Common myeloid progenitor, CD34-positive (primary cell): ENCODE measurements at places on chromosomes 4 and X.

DNA sequence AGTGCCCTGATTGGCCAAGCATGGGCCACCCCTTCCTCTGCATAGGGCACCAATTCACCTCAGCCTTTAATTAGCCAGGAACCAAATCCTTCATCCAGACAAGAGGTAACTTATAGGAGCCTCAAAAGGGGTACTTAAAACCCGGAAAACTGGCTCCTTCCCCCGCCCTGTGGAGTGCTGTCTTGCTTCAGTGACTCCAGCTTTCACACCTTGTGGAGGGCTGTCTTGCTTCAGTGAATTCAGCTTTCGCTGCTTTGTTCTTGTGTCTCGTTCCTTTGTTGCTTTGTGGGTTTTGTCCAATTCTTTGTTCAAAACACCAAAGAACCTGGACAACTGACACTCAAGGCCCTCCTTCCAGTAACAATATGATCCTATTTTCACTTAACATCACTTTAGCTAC lies 82.2 kb upstream of the FRG1 start:
- DNase-seq = no peak

GRCh38 chrX:13968198-13968597 lies 61.5 kb downstream of the GEMIN8 start:
- DNase-seq = no peak

GRCh38 chrX:104435249-104435648 lies 130.8 kb upstream of the IL1RAPL2 start:
- no peak for DNase-seq

GRCh38 chr4:153909672-153910071 lies 120.8 kb upstream of the SFRP2 start:
- DNase-seq = no peak

GRCh38 chr4:170259631-170260153 lies 169.9 kb upstream of the AADAT start:
- peak; percentile 90 for DNase-seq

DNA sequence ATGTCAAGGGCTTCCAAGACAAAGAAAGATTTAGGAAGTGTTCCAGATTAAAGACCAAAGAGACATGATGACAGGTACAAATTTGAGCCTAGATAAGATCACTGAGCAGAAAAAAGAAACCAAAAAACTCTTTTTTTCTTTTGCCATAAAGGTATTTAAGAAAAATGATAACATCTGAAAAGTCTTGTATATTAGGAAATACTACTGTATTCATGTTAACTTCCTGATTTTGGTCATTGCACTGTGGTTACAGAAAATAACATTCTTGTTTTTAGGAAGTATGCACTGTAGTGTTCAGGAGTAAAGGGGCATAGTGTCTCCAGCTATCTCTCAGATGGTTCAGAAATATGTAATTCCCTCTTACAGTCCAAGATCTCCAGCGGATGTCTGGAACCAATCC lies 37.1 kb downstream of the RWDD4 start:
- DNase-seq = peak; percentile 38

GRCh38 chrX:114619874-114620273 lies 36.0 kb downstream of the HTR2C start:
- DNase-seq = peak; percentile 29

- peak; percentile 50 for DNase-seq
Observed at GRCh38 chrX:74613370-74614092, 893 bp downstream of the RLIM start.
